T47D (cell line): ENCODE measurements at places on chromosomes 3 and 15.

GRCh38 chr15:34271493-34271892, 46.7 kb downstream of the EMC4 start:
- DNase-seq = no peak

- DNase-seq = no peak
Observed at GRCh38 chr3:53758846-53759245, 87.4 kb downstream of the CHDH start.

DNA sequence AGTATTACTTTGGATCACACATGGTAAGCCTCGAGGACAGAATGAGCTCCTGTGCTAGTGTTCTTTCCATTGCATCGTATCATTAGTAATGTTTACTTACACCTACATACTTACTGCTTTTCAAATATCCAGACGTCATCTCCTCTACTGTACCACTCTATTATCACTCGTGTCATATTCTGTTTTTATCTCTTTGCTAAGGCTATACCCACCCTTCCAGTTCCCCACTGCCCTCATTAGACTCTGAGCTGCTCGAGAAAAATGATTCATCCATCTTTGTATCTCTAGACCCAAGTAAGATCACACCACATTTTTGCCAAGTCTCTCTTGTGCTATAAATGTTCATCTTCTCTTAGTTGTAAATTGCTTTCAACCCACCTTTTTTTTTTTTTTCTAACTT, 245.7 kb downstream of the TIGIT start:
- no peak for DNase-seq

DNA sequence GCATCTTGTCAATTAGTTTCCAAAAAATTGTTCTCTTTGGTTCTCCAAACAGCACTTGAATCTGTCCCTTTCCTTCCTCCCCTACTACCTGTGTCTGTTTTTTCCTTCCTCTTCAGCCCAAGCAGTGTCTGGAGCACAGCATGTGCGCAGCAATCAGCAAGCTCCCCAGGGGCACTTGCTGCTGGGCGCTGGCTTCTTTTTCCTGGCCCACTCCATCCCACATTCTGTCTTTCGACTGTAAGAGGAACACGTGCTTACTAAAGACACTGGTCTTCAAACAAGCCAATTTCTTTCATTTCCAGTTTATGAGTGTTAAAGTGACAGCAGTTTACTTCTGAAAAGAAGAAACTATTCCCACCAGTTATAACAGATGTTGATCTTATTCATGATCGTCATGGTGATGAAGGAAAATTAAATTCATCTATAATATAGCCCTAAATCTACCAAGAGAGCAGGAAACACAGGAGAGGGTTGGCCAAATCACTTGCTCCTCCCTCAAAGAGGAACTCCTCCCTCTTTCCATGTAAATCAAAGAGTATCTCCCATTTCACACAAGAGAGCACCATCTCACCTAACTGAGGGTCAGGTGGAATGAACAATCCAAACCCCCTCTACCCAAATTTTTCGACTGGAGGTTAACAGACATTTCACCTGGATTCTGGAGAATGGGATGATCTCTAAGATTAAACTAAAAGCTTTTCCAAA, 115.4 kb downstream of the IGF2BP2 start:
- no peak for DNase-seq

DNA sequence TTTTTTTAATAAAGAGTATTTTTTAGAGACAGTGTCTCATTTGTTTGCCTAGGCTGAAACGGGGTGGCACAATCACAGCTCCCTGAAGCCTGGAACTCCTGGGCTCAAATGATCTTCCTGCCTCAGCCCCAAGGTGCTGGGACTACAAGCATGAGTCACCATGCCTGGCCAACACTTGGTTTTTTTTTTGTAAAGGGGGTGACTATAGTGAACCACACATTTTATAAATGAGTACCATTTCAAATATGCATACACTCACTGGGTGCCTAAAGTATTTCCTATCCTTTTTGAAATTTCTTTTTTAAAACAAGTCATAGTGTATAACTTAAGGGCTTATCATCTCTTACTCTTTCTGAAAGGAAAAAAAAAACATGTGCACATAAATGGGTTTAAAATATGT, 325.2 kb upstream of the MEIS2 start:
- no peak for DNase-seq

- no peak for DNase-seq
Observed at GRCh38 chr3:167246252-167246651, 133.8 kb downstream of the ZBBX start.

DNA sequence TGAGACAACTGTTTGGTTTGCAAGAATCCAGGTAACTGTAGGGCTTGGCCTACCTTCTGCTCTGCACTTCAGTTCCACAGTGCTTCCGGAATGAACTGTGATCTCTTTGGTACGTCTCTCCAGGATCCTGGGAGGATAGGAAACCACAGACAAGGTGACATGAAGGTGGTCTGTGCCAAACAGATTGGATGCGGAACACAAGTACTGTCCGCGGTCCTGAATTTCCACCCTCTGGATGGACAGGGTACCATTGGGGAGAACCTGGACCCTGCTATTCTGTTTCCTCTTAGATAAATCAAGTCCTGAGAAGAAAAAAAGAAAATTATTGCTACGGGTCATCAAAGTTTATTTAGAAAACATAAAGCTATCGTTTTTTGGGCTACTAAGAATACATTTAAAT, 17.3 kb downstream of the IGSF10 start:
- peak; percentile 50 for DNase-seq

DNA sequence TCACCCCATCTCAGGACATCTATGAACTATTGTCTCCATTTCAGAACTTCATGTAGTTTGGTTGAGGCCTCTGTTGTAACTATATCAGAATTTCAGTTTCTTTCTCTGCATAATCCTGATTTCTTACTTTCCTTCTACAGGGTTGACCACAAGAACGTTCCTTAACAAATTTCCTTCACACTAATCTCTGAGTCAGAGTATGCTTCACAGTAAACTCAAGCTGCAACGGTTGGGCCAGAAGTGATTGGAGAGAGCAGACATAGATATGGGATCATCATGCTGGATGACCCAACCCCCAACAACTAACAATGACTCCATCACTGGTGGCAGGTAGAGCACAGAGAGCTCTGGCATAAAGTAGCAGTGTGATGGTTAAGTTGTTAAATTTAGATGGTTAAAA, 128.8 kb upstream of the OSTN start:
- no peak for DNase-seq

DNA sequence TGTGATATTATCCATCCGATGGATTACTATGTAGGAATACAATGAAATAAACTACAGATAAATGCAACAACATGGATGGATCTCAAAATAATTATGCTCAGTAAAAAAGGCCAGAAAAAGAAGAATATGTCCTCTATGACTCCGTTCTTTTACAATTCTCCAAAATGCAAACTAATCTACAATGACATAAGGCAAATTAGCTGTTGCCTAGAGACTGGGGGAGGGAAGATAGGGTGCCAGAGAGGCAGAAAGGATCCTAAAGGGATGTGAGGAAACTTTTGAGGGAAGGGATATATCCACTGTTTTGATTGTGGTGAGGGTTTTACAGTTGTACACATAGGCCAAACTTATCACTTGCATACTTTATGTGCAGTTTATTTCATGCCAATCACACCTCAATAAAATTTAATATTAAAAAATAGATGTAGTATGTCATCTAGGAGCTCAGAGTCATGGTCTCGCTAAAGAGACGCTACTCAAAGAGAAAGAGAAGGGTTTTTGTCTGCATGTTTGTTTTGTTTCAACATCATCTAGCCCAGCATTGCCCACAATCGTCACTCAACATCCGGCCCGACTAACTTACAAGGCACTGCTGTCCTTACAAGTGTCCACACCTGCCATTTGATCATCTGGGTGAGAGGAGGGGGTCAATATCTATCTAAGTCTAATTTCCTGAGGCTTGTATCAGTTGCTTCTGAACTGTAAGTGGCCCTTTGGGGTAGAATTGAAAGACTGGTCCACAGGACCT, 29.5 kb downstream of the HES1 start:
- no peak for DNase-seq

- DNase-seq = no peak
Observed at GRCh38 chr3:58095603-58096138, 87.4 kb downstream of the FLNB start.

- peak; percentile 45 for DNase-seq
Observed at GRCh38 chr3:101849714-101850245, 466 bp downstream of the NFKBIZ start.

- DNase-seq = no peak
Observed at GRCh38 chr3:141280690-141281089, 49.1 kb downstream of the PXYLP1 start.

DNA sequence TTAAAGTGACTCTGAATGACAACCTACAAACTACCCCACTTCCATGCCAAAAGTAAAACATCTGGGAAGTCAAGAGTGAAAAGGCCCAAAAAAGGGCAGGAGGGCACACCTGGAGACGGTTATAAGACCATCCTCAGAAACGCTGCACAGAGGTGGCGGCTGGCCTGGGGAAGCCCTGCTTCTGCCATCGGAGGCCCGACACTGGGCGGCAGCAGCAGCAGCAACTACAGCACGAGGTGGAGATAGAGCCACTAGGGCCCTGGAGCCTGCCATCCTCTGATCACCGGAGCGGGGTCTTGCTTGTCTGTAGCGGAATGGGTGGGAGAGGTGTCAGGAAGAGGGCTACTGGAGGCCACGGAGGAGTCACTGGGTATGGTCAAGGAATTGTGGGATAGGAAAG, 283.3 kb downstream of the ADAMTS17 start:
- DNase-seq = no peak

- DNase-seq = no peak
Observed at GRCh38 chr3:128556384-128556783, 63.4 kb upstream of the GATA2 start.

GRCh38 chr15:26891448-26892181, 24.8 kb downstream of the GABRA5 start:
- DNase-seq = peak; percentile 85

GRCh38 chr15:90642464-90643300, 74.5 kb upstream of the BLM start:
- DNase-seq = no peak

DNA sequence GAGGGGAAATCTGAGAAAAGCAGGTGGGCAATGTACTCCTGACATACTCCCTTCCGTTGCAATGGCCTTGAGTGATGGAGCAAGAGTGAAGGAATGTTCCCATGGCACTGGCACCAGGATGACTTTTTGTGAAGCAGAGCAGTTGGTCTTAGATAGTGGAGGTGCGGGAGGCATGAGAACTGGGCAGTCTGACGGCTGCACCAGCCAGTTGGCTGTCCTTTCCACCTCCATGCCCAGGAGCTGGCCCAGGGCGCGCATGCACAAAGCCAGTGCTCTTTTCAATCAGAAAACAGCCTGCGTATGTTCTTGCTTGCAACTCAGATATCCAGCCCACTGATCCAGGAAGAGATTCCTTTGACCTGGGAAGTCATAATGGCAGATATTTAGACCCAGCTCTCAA, 136.8 kb downstream of the PGPEP1L start:
- DNase-seq = no peak

GRCh38 chr3:123818324-123818920, 65.7 kb downstream of the MYLK start:
- DNase-seq = no peak

GRCh38 chr3:126348308-126348920, 8.8 kb downstream of the KLF15 start:
- DNase-seq = no peak

GRCh38 chr15:65038836-65039235, 6.4 kb upstream of the SLC51B start:
- DNase-seq = no peak

GRCh38 chr15:101168898-101169494, 82.9 kb downstream of the CHSY1 start:
- DNase-seq = no peak

GRCh38 chr15:26166429-26166828, 303.3 kb upstream of the ATP10A start:
- DNase-seq = no peak

- DNase-seq = no peak
Observed at GRCh38 chr3:99191186-99191585, 289.7 kb upstream of the DCBLD2 start.

GRCh38 chr3:110181226-110181625, 843.9 kb upstream of the DPPA4 start:
- DNase-seq = no peak

DNA sequence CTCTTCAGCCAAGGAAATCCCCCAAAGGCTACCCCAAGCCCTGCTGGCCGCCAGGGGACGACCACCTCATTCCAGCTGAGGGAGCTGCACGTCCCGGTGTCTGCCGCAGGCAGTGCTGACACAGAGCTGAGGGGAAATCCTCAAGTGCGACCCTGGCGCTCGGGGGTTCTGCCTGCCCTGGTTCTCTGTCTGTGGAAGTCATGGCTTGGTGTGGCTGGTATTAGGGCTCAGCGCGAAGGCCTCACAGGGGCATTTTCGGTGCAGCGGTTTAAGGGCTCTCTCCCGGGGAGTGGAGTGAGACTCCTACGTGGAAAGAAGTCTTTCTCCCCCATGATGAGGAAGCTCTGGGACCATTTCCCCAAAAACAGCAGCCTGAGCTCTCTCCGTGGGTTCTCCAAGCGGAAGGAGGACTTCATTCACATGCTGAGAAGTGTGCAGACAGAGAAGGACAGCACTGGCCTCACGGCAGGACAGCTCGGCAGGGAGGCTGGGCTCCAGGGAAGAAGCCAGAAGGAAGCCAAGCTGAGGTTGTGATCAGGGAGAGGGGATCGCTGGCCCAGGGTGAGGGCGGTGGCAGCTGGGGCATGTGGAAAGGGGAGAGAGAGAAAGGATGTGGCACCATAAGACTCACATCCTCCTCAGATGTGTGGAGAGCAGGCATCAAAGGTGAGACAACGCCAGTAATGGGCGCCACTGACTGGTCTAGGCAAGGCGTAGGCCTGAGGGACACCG, 48.6 kb downstream of the KLF15 start:
- no peak for DNase-seq

DNA sequence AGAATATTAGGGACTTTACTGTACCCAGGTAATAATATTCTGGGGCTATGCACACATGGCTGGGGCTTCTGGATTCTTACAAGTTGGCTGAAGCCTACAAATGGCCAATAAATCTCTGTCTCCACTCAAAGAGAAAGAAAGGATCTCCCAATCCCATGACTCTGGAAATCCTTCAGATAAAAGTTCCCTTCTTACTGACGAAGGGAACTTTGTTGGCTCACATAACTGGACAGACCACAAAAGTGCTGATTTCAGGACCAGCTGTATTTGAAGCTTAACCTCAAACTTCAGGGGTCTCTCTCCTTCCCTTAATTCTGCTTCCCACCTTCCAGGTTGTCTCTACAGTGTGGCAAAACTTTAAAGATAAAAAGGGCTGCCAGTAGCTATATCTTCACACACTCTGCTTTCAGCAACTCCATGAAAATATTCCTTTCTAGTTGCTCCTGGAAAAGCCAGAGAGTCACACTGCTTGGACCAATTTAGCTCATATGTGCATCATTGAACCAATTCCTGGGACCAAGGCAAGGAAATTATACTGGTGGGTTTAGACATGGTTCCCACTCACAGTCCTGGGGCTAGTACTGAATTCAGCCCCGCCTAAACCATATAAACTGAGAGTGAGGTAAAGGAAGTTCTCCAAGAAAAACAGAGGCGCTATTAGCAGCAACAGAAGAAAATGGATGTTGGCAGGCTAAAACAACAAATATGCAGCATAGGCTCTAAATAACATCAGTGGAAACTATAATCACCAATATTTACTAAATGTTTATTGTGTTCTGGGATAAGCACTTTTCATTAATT, 290.0 kb upstream of the GADL1 start:
- DNase-seq = no peak
